ENCODE measurements at places on chromosomes 11 and 22. TPM values are rescaled to one million over a fixed set of nuclear protein-coding genes. Genes with fewer than 3 reads are reported as not detected.
A peak's percentile ranks its signal among the peaks of the same experiment; 100 is the strongest.

GRCh38 chr11:128941573-128942271, 949 bp downstream of the TP53AIP1 start:
- no peak for DNase-seq

- peak; percentile 28 for DNase-seq
Measured at GRCh38 chr11:43868852-43869567, 11.6 kb upstream of the ALKBH3 start.

GRCh38 chr22:31284281-31285155, 7.8 kb downstream of the PIK3IP1 start:
- DNase-seq, result peak; percentile 50

GSTT2B gene
- 1.4 TPM for total RNA-seq

DNA sequence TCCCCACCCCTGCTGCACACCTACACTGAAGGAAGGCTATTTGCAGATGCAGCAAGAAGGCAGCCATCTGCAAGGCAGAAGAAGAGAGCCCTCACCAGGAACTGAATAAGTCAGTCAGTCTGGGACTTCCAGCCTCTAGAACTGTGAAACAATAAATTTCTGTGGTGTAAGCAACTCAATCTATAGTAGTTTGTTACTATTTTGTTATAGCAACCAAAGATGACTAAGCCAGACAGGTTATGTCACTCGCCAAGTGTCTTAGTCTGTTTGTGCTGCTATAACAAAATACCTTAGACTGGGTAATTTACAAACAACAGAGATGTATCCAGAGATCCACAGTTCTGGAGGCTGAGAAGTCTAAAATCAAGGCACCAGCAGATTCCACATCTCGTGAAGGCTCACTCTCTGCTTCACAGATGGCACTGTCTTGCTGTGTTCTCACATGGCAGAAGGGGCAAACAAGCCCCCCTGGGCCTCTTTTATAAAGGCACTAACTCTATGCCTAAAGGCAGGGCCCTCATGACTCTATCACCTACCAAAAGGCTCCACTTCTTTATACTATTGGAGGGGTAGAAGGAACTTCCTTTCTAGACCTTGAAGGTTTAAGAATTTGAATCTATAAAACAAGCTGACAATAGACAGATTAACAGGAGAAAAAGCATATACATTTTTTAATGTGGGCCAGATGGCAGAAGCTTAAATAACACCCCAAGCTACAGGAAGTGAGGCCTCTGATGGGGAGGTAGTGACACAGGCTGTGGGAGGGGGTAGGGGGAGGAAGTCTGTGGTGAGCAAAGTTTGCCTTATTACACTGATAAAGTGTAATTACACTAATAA, 12.3 kb downstream of the APOL6 start:
- peak; percentile 21 for DNase-seq

P2RY2 gene
- total RNA-seq, result 1.2 TPM

CHADL gene
- 1.1 TPM for total RNA-seq

- DNase-seq, result no peak
Measured at GRCh38 chr11:10696468-10697322, 3.1 kb upstream of the IRAG1 start.

GRCh38 chr11:84691830-84692229, 935.3 kb downstream of the DLG2 start:
- no peak for DNase-seq

GGTLC3 gene
- not detected for total RNA-seq

DNA sequence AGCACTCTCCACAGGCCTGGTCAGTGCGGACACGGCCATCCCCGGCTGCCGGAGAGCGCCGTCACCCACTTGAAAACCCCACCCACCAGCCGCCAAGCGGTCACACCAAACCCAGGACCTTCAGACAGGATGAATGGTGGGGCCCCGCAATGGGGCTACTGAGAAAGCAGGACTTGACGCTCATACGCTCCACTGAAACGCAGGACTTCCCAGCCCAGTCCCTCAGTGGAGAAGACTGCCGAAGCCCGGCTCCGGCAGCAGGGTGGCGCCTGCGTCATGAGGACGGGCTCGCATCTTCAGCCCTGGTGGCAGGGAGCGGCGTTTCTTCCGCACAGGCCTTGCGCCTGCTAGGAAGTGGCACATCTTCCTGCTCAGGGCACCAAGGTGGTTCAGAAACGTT, 15.3 kb upstream of the PHLDA2 start:
- DNase-seq, result no peak

GRCh38 chr11:125270711-125271110, 106.2 kb downstream of the PKNOX2 start:
- no peak for DNase-seq

DNA sequence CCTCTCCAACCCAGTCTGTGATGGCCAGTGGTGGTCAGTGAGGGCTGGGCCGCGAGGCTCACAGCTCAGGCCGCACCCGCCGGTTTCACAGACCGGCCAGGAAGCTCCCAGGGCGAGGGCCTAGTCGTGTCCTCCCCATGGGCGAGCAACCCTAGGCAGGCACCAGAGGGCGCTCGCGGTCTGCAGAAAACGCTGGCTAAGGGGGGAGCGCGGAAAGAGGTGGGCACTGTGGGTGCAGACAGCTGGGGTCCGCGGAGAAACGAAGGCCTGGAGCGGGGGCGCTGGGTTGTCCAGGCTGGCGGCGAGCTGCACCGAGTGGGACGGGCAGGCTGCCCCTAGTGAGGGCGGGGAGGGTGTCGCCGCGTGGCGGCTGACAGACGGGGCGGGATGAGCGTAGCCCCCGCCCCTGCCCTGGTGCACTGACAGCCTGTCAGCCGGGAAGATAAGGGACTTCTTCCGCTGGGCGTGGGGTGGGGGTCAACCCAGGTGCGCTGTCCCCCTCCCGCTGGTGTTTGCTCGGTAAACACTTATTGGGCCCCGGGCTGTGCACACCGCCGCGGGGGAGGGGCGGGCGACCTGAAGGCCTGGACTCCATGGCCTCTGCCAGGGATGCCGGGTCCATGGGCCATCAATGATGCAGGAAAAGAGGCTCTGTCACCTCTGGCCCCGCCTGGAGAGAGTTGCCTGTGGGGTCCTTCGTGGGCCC, 7.5 kb downstream of the GP1BB start:
- DNase-seq, result peak; percentile 87

OPCML gene
- not detected for total RNA-seq

CREB3L1 gene
- total RNA-seq, result 0.68 TPM

ART5 gene
- not detected for total RNA-seq

GDPD5 gene
- 40.7 TPM for total RNA-seq

CTSW gene
- not detected for total RNA-seq

- no peak for DNase-seq
Measured at GRCh38 chr11:46760429-46761128, 41.6 kb downstream of the F2 start.

ST14 gene
- total RNA-seq, result 0.34 TPM
